Fibroblast of skin of right quadriceps (primary cell): ENCODE measurements at places on chromosomes 11 and 22.

- no peak for DNase-seq
These were observed 16.9 kb upstream of the MUC5B start for GRCh38 chr11:1205987-1206331.

DNA sequence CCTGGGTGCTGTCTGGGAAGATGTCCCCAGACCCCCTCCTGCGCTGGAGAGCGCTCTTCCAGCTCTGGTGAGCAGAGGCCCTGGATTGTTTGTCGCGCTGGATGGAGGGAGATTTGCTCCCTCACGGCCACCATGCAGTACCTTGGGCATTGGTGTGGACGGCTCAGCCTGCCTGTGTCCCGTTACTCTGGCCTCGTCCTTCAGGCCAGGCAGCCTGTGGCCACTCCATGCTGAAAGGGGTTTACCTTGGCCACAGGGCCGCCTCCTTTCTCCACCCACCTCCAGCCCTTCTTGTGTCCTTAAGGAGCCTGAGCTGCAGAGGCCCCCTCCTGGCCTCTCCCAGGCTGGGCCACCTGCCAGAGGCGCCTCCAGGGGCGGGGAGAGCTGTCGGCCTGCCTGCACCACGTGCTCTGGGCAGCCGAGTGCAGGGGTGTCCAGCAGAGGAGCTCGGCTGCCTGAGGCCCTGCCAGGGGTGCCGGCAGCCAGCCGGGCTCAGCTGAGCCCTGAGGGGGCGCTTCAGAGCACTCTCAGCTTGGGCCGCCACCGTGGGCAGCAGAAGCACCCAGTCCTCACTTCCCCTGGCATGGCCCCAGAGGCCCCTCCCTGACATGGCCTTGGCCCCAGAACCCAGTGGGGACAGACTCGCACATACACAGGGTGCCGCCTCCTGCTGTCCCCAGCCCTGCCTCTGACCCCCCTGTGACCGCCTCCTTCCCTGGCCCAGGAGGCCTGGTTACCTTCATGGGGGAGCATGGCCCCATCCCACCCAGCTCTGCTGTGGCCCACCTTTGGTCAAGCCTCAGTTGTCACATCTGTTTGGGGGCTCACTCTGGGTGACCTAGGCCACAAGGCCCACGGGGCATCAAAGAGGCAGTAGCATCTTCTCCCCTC is 3.4 kb downstream of the CCND1 start:
- DNase-seq: peak; percentile 77

DNA sequence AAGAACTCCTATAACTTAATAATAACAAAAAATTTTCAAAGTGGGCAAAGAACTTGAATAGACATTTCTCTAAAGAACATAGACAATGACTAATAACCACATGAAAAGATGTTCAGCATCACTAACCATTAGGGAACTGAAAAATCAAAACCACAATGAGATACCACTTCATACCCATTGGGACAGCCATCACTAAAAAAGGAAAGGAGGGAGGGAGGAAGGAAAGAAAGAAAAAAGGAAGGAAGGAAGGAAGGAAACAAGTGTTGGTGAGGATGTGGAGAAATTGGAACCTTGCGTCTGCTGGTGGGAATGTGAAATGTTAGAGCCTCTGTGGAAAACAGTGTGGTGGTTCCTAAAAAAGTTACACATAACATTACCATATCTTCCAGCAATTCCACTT is 55.8 kb downstream of the MS4A13 start:
- no peak for DNase-seq

- no peak for DNase-seq
These were observed 16.8 kb upstream of the TEF start for GRCh38 chr22:41364955-41365354.

DNA sequence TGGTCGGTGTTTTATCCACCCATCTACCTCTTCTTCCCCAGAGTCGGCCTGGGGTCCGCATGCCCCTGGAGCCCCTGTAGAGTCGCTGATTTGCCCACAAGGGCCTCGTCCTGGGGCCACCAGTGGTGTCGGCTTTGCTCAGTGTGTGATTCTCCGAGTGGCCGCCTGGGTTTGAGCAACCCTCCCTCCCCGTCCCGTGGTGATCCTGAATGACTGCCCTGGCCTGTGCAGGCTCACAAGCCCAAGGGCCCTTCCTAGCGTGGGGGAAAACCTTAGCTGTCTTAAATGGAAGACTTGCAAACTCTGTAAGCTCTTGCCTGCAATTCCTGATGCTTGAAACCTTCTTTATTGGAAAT is 128.3 kb downstream of the OSBP2 start:
- DNase-seq: no peak

- DNase-seq: no peak
These were observed 93.9 kb downstream of the DSCAML1 start for GRCh38 chr11:117702946-117703598.

- no peak for DNase-seq
These were observed 1344.3 kb downstream of the TBC1D22A start for GRCh38 chr22:48106715-48107259.

DNA sequence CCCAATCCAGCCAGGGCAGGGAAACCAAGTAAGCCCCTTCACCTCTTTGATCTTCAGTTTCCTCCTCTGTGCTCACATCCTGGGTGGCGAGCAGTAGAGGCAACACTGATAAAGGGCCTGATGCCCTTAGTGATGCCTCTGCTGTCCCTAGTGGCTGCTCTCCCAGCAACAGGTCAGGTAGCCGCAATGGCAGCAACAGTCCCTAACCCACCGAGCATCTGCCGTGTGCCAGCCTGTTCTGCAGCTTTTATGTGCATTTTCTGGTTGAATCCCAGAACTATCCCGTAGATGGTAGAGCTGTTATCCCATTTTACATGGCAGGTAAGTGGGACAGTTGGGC is 5.2 kb downstream of the SCYL1 start:
- no peak for DNase-seq

DNA sequence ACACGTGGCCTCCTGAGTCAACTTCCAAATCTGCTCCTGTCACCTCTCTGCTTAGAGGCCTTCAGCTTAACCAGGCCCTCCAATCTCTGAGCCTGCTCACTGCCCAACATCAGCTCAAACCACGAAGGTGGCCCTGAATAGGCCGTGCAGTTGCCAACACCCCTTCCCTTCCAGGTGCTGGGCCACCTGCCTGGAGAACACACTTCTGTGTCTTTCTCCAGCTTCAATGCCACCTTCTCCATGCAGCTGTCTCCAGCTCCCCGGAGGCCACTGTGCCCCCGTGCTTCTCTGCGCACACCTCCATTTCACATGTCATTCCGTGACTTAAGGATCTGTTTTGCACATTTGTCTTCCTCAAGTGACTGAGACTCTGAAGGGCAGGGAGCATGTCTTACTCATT is 5.3 kb downstream of the RELA start:
- DNase-seq: no peak

DNA sequence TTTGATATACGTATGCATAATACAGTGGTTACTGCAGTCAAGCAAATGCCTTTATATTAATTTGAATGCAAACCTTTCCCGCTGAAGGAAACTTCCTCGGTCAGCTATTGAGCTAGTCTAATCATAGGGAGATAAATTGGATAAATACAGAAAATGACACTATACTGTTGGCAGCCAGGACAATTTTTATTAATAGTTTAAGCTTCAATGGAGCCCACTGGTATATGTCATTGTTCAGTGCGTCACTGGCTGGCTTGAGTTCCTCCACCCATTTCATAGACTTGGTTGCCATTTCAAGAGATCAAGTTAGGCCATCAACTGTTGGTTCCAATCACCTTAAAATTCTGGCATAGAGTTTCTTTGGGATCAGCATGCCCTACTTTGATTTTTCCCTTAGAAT is 32.5 kb upstream of the DNAJB7 start:
- no peak for DNase-seq

- peak; percentile 79 for DNase-seq
These were observed 459.0 kb downstream of the SOX6 start for GRCh38 chr11:15897211-15897960.

- DNase-seq: peak; percentile 81
These were observed at the start of gene SCYL1 for GRCh38 chr11:65524741-65525545. Gene SCYL1, plus strand, starts transcription at chr11:65525083. Its CDS starts 71 bp downstream, at chr11:65525154.

DNA sequence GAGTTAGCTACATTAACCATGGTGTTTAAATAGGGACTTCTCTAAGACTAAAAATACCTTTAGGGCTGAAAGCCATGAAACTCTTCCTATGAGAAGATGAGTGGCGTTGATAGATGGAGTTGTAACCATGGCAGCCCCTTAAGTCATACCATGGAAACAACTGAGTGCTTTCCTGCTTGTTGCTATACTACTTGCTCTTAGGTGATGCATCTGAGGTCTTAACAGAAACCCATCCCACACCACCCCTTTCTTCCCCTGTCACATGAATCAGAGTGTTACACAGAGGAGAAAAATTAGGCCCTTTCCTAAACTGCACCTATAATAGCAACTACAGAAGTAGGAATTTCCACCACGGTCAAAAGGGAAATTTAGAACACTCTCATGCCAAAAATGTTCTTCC is 64.3 kb upstream of the ZC3H12C start:
- no peak for DNase-seq

DNA sequence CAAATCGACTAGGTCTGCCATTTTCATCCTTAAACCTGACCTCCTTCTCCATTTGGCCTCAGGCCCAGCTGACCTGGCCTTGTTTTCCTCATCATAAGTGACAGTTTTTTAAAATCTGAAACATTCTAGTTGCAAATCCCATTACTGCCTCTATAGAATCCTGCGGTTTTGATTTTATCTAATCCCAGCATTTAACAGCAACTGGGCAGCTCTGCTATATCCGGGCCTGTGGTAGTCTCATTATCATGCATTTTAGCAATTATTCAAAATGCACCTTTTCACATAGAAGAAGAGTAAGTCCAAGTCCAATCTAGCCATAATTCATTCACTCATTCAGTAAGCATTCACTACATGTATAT is 28.6 kb upstream of the BIRC3 start:
- no peak for DNase-seq

GRCh38 chr11:15599376-15599775 is 484.7 kb downstream of the INSC start:
- DNase-seq: no peak

GRCh38 chr11:70315716-70316115 is 45.2 kb downstream of the PPFIA1 start:
- DNase-seq: no peak

GRCh38 chr22:42132457-42132856 is 1.8 kb upstream of the CYP2D6 start:
- DNase-seq: no peak

DNA sequence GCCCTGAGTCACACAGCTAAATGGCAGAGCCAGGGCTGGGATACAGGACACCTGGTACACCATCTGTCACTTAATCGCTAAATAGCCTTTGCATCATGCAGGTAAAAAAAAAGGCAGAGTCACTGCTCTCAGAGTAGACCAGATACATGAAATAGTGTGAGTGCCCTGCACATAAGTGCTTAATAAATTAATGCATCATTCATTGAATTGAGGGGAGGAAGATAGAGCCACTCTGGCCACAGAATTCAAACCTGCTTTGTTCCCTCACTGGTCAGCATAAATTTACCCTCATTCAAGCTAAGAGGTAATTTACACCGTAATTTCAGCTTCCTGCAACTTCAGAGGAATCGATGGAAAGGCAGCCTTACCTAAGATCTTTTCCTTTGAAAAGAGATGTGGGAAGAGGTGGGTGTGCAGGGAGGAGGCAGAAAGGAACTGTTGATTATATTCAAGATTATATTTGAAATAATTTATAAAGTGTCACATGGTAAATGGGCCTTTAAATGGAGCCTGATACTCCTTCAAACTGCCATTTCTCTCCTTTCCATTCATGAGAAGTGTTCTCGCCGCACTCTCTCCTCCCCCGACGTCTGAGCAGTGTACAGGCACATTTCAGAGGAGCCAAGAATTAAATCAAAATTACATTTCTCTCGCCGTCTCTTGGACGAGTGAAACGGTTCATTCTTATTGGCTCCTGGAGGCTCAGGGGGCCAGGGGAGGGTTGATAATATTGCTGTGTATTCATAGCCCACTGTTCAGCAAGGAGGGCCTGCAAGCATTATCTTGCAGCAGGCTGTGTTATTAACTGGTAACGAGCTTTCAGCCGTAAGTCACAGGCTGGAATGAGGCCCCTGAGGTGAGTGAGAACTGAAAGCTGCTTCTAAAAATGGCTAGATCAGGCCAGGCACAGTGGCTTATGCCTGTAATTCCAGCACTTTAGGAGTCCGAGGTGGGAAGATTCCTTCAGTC is 52.2 kb upstream of the HMGXB4 start:
- DNase-seq: no peak

DNA sequence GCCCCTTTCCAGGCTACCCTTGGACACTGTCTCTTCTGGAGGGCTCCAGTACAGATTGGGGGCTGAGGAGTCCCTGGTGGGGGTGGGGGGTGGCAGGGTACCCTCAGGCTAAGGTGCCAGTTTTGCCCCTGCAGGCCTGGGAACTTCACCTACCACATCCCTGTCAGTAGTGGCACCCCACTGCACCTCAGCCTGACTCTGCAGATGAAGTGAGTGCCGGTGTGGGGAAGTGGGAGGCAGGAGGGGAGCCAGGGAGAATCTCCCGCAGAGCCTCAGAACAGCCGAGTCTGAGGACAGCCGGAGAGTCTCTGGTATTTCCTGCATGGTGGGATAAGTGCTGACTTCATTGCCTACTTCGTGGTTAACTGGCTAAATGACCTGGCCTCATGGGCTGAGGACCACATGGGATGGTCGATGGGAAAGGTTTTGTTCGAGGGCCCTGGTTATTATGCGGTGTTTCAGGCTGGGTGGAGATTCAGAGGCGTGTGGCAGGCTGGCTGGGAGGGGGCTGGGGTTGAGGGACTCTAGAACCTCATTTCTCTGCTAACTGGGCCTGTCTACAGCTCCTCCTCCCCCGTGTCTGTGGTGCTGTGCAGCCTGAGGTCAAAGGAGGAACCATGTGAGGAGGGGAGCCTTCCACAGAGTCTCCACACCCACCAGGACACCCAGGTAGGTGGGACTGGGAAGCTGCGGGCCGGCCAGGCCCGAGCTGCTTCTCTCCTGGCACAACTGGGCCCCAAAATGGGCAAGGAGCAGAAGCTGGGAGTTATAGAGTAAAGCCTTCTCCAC is 8.5 kb downstream of the TMEM258 start:
- peak; percentile 40 for DNase-seq

- DNase-seq: no peak
These were observed 34.6 kb downstream of the OSBPL5 start for GRCh38 chr11:3130269-3131071.

DNA sequence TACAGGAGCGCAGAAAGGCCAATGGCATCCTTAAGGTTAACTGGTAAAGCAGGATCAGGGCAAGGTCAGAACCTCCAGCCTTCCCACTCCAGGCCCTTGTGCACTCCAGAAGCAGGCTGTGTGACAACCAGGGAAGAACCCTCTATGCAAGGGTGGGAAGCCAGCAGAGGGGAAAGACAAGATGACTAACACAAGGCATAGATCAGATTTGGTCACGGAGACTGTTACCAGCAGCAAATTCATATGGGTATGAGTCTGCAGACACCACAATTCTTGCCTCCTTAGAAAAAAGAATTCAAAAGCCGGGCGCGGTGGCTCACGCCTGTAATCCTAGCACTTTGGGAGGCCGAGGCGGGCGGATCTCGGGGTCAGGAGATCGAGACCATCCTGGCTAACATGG is 39.8 kb upstream of the MTNR1B start:
- DNase-seq: no peak

GRCh38 chr11:31141789-31142188 is 227.8 kb downstream of the DCDC1 start:
- DNase-seq: no peak
